ENCODE measurements at places on chromosomes 16 and 17.

- no peak for DNase-seq
- H3K4me1 ChIP-seq = peaks cover 45% of the 10 kb centered on the region
- peak overlapping the region; percentile 77 for H3K27ac ChIP-seq
These were observed 18.6 kb downstream of the ST6GALNAC2 start for GRCh38 chr17:76566988-76567431.

- H3K4me3 ChIP-seq = peak overlapping the region; percentile 72
- H3K27me3 ChIP-seq = no peaks in the 10 kb centered on the region
- peaks cover 17% of the 10 kb centered on the region for H3K4me1 ChIP-seq
- DNase-seq = no peak
These were observed 1.5 kb downstream of the MXRA7 start for GRCh38 chr17:76709077-76709950.

- H3K27ac ChIP-seq = no peak overlapping the region
- no peak overlapping the region for H3K4me3 ChIP-seq
- peaks cover 16% of the 10 kb centered on the region for H3K36me3 ChIP-seq
- H3K4me1 ChIP-seq = peaks cover 35% of the 10 kb centered on the region
- H3K27me3 ChIP-seq = peaks cover 79% of the 10 kb centered on the region
These were observed 6.3 kb downstream of the TBX2 start for GRCh38 chr17:61405686-61406536.

DNA sequence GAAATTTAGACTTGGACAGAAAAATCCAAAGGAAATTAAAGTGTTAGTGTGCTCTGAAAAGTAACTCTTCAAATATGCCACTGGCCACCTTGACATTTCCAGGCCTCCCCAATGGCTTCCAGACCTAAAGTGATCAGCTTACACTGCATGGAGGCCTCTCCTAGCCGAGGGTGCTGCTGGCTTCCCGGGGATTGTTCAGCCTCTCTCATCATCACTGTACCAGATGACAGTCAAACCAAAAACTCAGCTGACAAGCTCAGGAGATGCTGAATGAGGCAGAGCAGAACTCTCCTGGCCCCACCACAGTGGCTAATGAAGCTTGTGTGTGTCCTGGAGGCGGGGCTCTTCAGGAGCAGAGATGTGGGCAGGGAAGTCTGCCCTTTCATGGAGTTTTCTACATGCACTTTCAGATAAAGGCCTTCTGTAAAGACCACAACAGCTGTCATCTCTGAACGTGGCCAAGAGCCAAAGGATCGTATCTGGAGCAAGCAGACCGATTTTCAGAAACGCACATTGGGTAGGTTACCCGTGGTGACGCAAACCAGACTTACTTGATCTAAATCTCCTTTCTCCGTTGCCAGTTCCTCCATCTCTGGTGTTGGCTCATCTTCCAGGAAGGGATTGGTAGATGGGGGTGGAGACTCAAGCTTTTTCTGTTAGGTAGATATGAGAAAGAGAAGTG, 113.3 kb downstream of the VPS53 start:
- H3K4me3 ChIP-seq = no peak overlapping the region
- no peaks in the 10 kb centered on the region for H3K27me3 ChIP-seq
- no peak overlapping the region for H3K27ac ChIP-seq
- no peak for DNase-seq
- peaks cover 20% of the 10 kb centered on the region for H3K36me3 ChIP-seq

DNA sequence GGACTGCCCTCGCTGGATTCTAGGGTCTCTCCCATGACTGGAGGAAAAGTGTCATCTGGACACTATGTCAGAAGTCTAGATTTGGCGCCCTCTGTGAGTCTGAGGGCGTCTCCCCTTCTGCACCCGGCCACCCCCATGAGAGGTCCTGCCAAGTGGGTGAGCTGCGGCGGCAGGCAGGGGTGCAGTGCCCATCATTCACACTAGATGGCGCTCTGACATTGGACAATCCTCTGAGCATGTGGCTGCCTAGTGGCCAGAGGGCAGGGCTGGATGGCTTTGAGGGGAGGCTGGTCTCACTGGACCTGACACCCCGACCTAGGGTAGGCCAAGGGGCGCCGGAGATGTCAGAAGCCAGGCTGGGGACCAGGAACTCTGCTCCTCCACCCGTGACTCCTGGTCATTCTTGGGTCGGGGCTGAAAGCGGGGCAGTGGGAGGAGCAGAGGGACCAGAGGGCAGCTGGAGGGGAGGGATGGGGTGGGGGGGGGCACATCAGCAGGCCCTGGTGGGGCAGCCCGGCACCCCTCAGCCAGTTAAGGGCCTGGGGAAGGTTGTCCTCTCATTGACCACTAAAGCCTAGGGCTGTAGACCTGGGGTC, 28.0 kb downstream of the MRM1 start:
- no peak overlapping the region for H3K4me3 ChIP-seq
- DNase-seq = peak; percentile 66
- no peaks in the 10 kb centered on the region for H3K36me3 ChIP-seq
- peaks cover 28% of the 10 kb centered on the region for H3K27me3 ChIP-seq
- H3K27ac ChIP-seq = no peak overlapping the region

DNA sequence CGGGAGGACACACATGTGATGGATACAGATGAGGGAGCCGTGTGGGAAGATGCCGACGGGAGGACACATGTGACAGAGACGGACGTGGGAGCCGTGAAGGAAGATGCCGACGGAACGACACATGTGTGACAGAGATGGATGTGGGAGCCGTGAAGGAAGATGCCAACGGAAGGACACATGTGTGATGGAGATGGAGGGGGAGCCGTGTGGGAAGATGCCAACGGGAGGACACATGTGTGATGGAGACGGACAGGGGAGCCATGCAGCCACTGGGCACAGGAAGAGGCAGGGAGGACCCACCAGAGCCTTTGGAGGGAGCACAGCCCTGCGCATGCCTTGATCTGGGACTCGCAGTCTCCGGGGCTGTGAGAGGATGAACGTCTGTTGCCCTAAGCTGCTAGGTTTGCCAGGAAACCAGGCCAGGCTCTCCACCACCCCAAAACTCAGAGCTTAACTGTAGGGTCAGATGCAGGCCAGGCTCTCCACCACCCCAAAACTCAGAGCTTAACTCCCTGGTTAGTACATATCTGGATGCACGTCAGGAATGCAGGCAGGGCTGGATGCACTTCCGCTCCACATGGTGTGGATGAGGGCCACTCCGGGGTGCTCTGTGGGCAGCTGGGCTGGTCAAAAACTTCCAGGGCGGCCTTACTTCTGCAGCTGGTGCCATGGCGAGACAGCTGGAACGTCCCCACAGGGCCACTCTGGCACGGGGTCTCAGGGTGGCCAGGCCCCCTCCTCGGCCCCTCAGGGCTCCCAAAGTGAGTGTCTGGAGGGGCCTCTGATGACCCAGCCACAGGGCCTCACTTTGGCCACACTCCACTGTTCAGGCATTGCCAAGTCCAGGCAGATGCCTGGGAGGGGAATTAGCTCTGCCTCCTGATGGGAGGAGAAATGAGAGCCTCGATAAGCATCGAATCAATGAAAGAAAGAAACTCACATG, 47.7 kb upstream of the ZNF469 start:
- no peaks in the 10 kb centered on the region for H3K4me1 ChIP-seq
- H3K4me3 ChIP-seq = no peak overlapping the region

DNA sequence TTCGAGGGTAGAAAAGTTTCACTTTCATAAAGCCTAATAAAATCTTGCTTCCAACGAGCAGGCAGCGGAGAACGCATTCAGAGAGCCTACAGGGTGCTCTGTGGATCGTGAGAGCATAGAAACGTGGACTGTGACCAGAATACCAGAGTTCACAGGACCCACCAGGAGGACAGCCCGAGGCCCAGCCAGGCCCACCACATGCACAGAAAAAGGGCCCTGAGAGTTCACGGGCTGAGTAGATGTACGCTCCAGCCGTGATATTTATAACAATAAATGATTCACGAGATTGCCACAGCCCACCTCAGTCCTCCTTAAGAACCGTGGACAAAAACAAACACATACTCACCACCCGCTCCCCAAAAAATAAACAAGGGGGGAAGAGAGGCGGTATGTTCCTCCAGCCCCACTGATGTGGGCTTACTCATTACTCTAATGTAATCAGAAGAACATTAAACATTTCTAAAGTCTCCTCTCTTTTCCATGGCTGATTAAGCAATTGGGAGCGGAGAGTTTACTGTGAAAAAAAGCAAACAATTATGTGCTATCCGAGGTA, 207.2 kb downstream of the C16orf78 start:
- H3K4me3 ChIP-seq = no peak overlapping the region
- H3K4me1 ChIP-seq = no peaks in the 10 kb centered on the region
- no peaks in the 10 kb centered on the region for H3K36me3 ChIP-seq
- no peak for DNase-seq
- H3K27me3 ChIP-seq = peaks cover 9% of the 10 kb centered on the region
- no peak overlapping the region for H3K27ac ChIP-seq

DNA sequence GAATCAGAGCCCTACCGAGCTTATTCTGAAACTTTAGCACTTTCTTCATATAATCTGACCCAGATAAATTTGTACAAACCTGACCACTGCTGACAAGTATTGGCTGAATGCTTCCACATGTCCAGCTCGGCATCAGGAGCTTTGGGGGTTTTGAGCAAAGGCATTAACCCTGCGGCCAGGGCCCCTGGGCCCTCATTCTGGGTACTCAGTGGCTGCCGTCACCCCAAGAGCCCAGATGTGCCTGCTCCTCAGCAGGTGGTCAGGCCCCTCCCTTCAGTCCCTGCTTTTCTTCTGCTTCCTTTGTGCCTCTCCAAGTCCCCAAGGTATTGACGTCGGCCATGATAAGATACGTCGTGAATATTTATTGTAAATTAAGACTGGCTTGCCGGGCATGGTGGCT, 47.3 kb upstream of the CHMP6 start:
- no peak overlapping the region for H3K4me3 ChIP-seq
- H3K27ac ChIP-seq = no peak overlapping the region
- H3K4me1 ChIP-seq = peaks cover 8% of the 10 kb centered on the region
- no peak for DNase-seq
- H3K36me3 ChIP-seq = peaks cover 24% of the 10 kb centered on the region
- no peaks in the 10 kb centered on the region for H3K27me3 ChIP-seq

GRCh38 chr17:42016411-42016831, 818 bp downstream of the DNAJC7 start:
- peak overlapping the region; percentile 96 for H3K27ac ChIP-seq
- H3K4me3 ChIP-seq = peak overlapping the region; percentile 99
- H3K4me1 ChIP-seq = peaks cover 71% of the 10 kb centered on the region
- no peaks in the 10 kb centered on the region for H3K27me3 ChIP-seq

DNA sequence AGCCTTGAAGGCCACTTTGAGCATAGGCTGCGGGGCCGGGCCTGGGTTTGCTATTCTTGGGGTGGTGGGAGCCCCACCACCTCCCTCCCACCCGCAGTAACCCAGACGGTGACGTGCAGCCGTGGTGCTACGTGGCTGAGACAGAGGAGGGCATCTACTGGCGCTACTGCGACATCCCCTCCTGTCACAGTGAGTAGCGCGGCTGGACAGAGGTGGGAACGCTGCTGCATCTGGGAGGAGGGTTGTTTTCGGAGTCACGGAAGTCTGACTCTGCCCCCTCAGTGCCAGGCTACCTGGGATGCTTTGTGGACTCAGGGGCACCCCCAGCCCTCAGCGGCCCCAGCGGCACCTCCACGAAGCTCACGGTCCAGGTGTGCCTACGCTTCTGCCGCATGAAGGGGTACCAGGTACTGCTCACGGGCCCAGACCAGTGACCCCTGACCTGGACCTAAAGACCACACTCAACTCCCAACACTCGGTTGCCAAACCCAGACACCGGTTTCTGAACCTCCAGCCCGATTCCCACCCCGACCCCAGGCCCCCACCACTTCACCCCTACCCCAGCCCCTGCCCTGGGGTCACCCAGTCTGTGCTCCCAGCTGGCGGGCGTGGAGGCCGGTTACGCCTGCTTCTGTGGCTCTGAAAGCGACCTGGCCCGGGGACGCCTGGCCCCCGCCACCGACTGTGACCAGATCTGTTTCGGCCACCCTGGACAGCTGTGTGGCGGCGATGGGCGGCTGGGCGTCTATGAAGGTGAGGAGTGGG, 2.1 kb downstream of the KREMEN2 start:
- no peak overlapping the region for H3K27ac ChIP-seq
- H3K36me3 ChIP-seq = peaks cover 4% of the 10 kb centered on the region
- H3K27me3 ChIP-seq = peaks cover 36% of the 10 kb centered on the region
- no peak for DNase-seq
- H3K4me1 ChIP-seq = peaks cover 31% of the 10 kb centered on the region
- no peak overlapping the region for H3K4me3 ChIP-seq

DNA sequence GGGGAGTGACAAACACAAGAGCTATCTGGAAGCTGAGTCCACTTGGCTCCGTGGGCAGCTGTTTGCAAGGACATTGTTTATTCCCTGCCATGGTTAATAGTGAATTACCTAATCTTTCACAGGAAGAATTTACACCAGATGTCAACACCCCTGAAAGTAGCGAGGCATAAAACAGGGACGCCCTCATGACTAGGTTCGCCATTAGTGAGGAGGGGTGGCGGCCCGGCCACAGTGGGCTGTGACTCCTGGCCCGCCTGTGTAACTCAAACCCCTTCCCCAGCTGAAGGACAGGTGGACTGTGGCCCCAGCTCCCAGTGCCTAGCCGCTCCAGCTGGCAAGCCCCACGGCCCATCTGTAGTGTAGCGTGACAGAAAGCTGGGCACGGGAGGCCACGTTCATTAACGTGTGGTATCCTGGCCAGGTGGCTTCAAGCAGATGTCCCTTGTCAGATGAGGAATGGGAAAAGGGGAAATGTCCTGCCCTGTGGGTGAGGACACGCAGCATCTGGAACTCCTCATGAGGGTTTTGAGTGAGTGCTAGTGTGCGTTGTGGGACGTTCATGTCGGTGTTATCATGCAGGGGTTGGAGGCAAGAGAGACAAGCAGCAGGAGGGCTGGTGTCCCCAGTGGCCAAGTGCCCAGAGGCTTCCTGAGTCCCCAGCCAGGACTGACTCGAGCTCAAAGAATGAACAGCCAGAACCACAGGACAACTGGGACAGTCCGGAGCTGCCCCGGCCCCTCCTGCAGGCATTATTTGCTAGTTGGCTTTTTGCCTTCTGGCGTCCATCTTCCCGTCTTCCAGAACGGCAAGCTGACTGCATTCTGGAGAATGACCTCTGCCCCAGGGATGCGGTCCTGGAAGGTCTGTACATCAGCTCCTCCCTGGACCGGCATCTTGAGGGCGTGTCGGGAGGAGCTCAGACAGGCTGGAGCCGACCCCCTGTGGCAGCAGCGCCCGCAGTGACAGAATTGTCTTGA, 19.2 kb downstream of the KDM8 start:
- H3K36me3 ChIP-seq = peaks cover 6% of the 10 kb centered on the region
- H3K27me3 ChIP-seq = no peaks in the 10 kb centered on the region
- H3K4me3 ChIP-seq = no peak overlapping the region
- H3K27ac ChIP-seq = peak overlapping the region; percentile 62
- DNase-seq = no peak
- peaks cover 18% of the 10 kb centered on the region for H3K4me1 ChIP-seq

Data from central memory CD8-positive, alpha-beta T cell (primary cell).